ENCODE measurements at places on chromosomes 4 and X.

- no peak for DNase-seq
Measured at GRCh38 chrX:48781705-48782104, 4.7 kb upstream of the GATA1 start.

DNA sequence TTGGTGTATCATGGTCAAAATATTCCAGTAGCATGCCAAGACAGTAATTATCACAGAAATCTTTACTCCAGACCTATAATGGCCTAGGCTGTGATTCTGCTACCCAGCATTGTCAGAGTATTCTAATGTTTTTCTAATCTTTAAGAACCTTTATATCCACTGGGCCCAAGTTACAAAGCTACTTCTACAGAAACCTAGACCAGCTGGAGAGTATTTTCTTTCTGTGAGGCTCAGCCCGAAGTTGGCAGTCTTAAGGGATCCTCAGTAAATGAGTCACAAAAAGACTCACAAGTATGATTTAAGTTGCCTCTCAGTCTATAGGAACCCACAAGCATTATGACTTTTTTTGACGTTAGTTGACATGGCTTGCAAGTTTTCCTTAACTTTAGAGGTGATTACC lies 638.5 kb upstream of the FAM241A start:
- DNase-seq: no peak

- no peak for DNase-seq
Measured at GRCh38 chr4:13891544-13891939, 264.0 kb upstream of the BOD1L1 start.

DNA sequence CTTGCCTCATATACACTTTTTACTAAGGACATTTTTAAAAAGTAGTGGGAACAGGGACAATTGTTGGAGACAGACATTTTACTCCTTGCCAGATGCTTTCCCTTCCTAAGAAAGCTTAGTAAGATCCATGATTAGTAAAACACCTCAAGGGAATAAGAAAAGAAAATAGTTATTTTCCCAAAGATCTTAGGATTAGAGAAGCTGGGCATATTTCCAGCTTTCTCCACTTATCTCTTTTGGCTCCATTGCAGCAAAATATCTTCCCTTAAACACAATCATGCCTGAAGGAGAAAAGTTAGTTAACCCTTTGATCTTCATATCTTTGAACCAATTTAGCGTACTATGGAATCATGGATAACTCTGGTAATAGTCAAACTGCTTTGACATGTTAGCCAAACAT lies 257.9 kb downstream of the PCDH18 start:
- no peak for DNase-seq

DNA sequence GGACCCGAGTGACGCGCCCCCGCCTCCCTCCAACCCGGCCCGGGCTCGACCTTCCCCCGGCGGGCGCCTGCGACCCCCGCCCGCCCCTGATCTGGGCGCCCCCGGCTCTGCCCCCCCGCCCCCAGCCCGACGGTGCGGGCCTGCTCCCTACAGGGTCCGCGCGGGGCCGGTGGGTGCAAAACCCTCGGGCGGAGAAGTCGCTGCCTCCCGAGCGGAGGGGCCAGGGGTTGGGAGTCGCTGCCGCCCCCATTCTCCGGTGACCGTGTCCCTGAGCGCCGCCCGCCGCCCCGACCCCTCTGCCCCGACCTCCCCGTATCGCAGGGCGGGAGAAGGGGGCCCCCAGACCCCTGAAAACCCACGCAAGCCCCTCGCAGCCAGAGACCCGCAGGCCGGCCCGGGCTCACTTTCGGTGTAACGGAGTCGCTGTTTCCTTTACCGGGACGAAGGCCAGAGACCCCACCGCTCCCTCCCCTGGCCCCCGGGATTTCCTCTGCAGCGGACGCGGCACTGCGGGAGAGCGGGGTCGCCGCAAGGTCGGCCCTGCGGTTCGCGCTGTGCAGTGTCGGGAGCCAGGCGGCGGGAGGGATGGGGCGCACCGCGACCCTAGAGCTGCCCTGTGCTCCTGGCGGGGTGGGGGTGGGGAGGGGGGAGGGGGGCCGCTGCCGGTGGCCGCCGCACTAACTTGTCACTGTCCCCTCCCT lies 729 bp upstream of the CPLX1 start:
- DNase-seq: no peak

DNA sequence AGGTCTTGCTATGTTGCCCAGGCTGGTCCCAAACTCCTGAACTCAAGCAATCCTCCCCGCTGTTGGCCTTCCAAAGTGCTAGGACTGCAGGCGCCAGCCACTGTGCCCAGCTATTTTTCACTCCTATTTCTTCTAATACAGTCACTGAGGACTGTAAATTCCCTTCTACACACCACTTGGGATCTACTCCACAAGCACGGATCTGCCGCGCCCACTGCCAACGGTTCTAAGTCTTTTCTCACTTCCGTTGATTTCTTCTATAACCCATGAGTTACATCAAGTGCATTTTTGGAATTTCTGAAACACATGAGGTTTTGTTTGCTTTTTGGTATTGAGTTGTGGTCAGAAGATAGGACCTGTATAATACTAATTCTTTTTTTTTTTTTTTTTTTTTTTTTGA lies 48.6 kb downstream of the FAM53A start:
- no peak for DNase-seq

DNA sequence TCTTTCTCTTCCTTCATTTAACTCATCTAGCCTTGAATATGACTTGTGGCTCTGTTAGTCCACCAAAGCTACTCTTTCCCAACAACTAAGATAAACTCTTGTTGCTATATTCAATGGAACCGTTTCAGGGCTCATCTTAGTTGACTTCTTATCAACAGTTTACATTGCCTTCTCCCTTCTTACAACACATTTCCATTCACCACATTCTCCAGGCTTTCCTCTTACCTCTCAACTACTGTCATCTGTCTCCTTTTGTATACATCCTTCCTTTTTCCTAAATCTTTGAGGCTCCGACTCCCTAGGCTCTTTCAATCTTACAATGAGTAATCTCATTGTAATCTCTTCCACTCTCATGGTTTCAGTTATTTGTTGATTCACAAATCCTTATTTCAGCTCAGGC lies 58.5 kb downstream of the NCAPG start:
- no peak for DNase-seq

- no peak for DNase-seq
Measured at GRCh38 chrX:2554891-2555290, 54.1 kb upstream of the DHRSX start.

- DNase-seq: no peak
Measured at GRCh38 chr4:53511014-53511413, 80.3 kb downstream of the LNX1 start.

DNA sequence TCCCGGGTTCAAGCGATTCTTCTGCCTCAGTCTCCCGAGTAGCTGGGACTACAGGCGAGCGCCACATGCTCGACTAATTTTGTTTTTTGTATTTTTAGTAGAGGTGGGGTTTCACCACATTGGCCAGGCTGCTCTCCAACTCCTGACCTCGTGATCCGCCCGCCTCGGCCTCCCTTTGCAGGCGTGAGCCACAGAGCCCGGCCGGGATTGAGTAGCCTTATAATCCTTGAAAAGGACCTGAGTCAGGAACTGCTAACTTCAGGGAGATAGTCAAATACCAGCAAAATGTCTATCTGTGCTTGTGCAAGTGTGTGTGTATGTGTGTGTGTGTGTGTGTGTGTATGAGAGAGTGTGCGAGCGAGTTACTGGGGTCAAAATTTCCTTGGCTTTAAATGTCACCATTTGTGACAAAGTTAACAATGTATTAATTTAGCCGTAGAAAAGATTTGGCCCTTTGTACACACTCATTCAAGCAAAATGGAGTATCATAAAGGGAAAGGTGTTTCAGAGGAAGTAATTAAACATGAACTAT lies 1.8 kb upstream of the KDM6A start:
- no peak for DNase-seq
